GF-D8 (cell line): ENCODE measurements at places on chromosomes 7 and 10.

DNA sequence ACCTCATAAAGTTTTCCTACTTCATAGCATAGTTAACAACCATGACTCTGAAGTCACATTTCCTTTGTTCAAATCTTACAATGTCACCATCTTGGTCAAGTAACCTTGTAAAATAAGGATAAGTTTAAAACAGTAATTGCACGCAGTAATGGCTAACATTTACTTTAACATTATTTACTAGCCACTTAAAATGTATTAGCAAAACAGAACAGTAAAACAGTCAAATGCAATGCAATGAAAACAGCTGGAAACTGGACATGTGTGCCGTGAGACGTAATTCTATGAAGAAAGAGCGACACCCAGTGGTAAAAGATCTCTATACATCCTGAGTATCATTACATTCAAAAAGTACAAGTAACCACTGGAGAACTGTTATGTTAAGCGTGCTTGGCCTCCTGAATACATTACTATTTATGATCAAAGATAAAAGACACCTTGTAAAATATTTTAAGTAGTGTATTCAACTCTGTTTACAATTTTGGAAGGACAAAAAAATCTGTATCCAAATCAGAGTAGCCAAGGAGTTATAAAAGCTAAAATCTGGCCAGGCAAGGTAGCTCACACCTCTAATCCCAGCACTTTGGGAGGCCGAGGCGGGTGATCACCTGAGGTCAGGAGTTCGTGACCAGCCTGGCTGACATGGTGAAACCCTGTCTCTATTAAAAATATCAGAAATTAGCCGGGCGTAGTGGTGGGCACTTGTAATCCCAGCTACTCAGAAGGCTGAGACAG, 27.2 kb downstream of the ATE1 start:
- DNase-seq = peak; percentile 25

DNA sequence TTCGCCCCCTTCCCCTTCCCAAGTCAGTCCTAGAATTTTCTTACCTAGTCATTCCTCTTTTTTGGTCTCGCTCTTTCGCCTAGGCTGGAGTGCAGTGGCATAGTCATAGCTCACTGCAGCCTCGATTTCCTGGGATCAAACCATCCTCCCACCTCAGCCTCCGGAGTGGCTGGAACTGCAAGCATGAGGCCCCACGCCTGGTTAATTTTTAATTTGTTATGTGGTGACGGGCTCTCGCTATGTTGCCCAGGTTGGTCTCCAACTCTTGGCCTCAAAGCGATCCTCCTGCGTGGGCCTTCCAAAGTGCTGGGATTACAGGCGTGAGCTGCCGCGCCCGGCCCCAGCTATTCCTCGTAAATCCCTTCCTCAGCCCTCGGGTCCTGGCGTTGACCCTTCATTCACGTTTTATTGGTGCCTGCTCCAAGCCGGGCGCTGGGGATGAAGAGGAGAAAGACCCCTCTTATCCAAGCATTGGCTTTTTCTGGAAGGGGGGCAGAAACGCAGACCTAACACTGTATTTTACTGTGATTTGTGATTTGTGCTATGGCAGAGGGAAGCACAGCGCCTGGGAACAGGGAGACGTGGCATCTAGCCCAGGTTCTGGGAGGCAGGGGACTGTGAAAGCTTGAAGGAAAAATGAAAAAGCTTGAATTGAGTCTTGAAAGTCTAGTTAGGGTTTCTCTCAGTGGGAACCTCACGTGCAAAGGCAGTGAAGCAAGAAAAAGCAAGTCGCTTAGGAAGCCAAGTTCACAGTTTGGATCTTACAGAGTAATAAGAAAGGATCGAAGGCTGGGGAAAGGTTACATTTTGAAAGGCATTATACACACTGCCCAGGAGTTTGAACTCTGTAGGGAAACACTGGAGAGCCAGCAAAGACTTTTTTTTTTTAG, 516 bp downstream of the ZNHIT1 start:
- no peak for DNase-seq

DNA sequence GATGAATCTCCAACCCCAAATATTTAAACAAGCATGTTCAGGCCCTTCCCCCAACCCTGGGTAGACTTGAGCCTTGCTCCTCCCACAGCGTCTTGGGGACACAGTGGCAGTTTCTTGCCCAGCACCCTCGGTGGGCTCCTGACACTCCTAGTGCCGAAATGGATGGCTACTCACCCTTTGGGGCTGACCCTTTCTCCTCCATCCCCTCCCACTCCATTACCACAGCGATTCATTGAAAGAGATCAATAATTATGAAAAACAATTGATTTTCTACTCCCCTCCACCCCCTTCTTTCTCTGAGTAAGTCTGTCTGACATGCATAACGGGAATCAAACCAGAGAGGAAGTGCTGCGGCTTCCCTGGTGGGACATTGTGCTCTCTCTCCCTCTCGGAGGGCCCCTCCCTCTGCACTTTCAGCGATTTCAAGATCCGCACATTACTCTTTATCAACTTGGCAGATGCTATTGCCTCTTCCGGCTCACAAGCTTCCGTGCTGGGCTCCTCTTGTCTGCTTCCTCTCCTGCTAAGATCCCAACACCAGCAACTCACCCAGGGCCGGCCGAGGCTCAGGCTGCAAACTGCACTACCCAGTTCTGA, 79.0 kb upstream of the PLXNA4 start:
- peak; percentile 99 for DNase-seq

DNA sequence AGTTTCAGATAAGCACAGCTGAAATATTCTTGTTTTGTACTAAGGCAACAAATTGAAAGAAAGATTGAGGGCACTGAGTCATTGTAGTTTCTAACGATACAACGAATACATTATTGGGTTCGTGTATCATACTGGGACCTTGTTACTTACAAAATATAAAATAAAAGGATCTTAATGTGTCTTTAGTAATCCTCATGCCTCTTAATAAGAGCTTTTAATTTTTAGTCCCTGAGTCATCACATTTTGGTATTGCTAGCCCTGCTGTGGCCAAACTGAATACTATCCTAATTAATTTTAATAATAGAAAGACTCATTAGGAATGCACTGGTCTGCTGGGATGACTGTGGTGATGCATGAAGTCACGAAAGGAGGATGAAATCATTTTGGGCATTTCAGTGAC, 309.7 kb downstream of the EXOC4 start:
- DNase-seq = no peak

- no peak for DNase-seq
Observed at GRCh38 chr7:22561321-22561811, 61.4 kb upstream of the STEAP1B start.

GRCh38 chr10:79322616-79323543, 24.4 kb upstream of the PPIF start:
- DNase-seq = peak; percentile 81

DNA sequence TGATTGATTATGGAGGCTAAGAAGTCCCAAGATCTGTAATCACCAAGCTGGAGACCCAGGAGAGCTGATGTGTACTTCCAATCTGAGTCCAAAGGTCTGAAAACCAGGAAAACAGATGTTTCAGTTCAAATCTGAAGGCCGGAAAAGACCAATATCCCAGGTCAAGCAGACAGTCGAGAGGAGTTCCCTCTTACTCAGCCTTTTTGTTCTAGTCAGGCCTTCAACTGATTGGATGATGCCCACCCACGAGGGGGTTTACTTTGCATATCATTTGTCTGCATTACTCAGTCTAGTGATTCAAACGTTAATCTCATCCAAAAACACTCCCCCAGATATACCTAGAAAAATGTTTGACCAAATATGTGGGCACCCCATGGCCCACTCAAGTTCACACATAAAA, 7.4 kb upstream of the ARID5B start:
- no peak for DNase-seq

DNA sequence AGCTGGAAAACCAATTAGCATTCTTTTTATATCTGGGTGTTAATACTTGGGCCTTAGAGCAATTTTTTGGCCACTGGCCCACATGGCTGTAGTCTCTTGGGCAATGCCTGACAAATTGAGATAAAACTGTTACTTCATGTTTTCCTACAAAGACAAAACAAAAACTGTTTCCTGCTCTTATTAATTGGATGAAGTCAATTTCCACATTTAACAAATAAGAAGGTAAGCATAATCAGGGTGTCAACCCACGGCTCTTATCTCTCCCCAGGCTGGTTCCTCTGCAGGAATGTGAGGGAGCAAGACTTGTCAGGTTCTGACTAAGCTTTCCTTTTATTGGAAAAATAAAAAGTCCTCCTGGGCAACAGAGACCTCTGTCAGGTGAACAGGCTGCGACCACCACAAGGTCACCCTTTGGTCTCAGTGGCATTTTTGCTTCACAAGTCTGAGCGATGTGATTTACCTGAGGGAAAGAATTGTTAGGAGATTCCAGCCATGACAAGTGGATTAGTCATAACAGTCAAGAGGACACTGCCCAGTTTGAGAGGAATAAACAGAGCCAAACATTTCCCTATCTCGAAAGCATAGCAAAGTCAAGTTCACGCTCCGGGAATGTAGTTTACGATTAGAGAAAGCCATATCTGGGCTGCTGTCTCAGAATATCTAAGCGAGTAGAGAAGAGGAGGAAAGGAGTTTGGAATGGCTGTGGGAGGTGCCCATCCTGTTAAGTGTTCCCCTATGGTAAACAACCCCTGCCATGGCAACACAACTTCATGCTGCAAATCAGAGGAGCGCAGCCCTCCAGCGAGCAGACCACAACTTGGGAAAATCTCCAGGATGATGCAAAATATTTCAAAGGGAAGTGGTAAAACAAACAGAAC, 144.4 kb downstream of the TES start:
- DNase-seq = no peak

- DNase-seq = no peak
Observed at GRCh38 chr10:110617425-110618229, 26.5 kb upstream of the RBM20 start.

- no peak for DNase-seq
Observed at GRCh38 chr7:149409895-149410294, 51.0 kb downstream of the ZNF777 start.

- DNase-seq = no peak
Observed at GRCh38 chr10:132363921-132364593, 32.1 kb downstream of the LRRC27 start.

DNA sequence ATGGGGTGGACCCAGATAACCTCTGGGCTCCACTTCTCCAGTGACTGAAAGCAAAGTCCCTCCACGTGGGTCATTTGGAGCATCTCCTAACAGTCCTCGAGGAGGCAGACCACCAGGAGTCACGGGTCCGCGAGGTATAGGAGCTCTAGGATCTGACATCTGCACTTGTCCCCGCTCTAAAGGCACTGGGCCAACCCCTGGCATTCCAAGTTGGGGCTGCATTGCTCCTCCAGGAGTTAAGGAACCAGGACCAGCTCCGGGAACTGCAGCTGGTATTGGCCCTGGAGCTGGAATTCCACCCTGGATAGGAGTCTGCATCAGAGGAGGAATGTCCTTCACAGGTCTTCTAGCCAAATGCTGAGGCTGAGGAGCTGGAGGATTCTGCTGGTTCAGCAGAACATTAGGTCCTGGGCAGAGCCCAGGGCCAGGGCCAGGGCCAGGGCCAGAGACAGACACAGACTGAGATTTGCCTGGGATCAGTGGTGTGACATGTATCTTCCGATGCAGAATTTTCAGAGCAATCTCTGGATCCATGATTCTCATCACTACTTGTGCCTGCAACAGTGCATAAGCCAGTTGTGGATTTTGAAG, 827 bp downstream of the CSTF2T start:
- no peak for DNase-seq

DNA sequence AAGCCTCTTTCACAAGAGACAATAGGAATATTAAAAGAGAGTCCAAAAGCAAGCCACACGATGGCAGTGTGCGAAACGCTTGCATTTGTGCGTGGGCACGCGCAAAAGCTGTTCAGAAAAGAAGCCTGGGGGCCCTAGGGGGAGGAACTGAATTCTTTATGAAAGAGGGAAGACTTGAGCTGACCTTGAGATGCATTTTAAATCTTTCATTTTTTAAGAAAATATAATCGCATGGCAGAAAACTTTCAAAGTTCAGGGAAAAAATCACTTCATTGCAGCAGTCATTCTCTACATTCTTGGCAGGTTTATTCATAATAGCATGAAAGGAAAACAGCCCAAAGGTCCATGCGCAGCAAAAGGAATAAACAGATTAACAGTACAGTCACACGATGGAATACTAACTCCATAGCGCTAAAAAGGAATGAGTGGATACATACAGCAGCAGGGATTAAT, 206.5 kb upstream of the PRKCQ start:
- no peak for DNase-seq

DNA sequence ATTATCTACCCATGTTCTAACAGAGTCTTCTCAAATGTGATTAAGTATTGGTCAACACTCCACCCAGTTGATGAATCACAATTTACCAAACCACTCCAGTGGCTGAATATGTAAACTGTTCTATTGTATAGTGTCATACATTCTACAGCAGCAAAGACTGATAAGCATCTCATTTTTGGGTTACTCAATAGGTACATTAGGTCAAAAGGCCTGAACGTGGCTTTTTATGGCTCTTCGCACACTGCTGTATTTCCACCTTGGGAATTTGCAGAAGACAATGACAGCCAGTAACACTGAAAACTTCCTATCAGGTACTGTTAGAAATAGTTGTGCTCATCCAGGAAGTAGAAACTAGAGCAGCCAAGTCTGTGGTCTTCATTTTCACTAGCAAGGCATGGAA, 166.9 kb downstream of the GLI3 start:
- DNase-seq = no peak

GRCh38 chr7:20013536-20013935, 203.6 kb downstream of the MACC1 start:
- DNase-seq = no peak

DNA sequence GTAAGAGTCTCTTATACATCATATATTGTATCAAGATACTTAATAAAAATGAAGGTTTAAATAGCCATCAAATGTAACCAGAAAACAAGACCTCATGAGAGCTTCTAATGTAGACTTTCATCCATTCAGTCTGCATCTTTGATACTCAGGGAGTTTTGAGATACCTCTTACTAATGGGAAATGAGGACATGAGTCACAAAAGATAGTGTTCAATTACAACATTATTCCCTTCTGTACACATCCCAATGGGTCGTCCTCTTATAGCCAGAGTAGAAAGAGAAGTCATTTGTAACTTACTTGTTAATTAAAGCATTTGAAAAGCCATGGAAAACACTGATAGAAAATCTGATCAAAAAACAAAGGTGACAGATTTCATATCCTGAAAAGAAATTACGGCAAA, 19.4 kb downstream of the SHTN1 start:
- DNase-seq = no peak

DNA sequence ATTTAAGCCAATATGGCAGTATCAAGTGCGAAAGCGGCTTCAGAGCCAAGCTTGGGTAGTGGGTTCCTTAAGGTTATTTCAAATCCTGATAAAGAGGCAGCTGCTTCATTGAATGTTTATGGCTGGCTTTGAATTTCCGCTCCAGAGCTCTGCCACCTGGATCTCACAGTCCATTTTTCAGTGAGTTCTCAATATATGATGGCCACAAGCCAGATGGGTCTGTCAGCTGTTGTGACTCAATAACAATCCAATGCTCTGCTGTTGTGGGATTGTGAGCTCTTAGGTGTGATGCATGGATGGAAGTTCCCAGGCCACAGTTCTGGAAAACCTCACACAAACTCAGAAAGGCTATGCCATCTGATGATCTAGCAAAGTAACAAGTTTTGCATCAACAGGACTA, 743.8 kb upstream of the LRRN3 start:
- no peak for DNase-seq

GRCh38 chr7:22801912-22802311, 20.7 kb downstream of the TOMM7 start:
- no peak for DNase-seq
